ENCODE measurements at places on chromosomes 4 and X. TPM values are rescaled to one million over a fixed set of nuclear protein-coding genes. Genes with fewer than 3 reads are reported as not detected.

GRCh38 chr4:145781351-145781750, 101.4 kb downstream of the C4orf51 start:
- H3K4me1 ChIP-seq: peaks cover 2% of the 10 kb centered on the region
- no peak for DNase-seq
- H3K4me3 ChIP-seq: no peak overlapping the region
- H3K27ac ChIP-seq: peak overlapping the region; percentile 23
- no peaks in the 10 kb centered on the region for H3K36me3 ChIP-seq
- peaks cover 4% of the 10 kb centered on the region for H3K27me3 ChIP-seq

- H3K27me3 ChIP-seq: peaks cover 5% of the 10 kb centered on the region
- H3K4me1 ChIP-seq: no peaks in the 10 kb centered on the region
- no peak overlapping the region for H3K27ac ChIP-seq
Observed at GRCh38 chrX:119273420-119274192, 37.5 kb downstream of the PGRMC1 start.

- no peak overlapping the region for H3K4me3 ChIP-seq
- no peak overlapping the region for H3K27ac ChIP-seq
- no peak for DNase-seq
- H3K4me1 ChIP-seq: no peaks in the 10 kb centered on the region
- peaks cover 4% of the 10 kb centered on the region for H3K27me3 ChIP-seq
- H3K36me3 ChIP-seq: peaks cover 5% of the 10 kb centered on the region
Observed at GRCh38 chr4:123037804-123038203, 115.4 kb upstream of the NUDT6 start.

DNA sequence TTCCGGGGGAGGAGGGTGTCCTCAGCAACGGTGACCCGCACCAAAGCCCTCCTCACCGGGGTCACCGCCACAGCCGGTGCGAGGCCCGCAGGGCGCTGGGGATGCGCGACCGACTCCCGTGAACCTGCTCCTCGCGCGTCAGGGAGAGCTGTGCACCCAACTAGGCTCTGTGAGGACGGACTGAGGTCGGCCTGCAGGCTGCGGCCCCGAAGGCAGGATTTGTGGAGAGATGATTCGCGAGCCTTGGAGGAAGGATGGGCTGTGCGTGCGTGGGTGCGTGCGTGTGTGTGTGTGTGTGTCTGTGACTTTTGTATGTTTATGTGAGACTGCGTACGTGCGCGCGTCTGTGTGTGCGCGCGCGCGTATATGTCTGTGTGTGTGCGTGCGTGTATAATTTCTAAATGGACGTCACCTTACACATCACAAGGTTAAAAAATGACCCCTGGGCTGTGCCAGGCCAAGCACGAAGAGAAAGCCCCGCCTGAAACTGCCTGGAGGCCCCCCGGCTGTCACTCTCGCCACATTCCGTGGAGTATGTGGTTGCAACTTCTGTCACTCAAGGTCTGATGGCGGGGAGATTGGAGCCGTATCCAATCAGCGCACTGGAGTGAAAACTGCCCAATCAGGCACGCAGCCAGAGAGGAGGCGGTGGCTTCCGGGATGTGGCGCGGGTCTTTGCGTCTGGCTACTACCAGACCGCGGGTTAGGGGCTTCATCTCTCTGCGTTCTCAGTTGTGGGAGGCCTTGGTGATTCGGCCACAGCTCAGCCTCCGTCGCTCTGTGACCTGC, at the start of gene ZNF141:
ZNF141 (plus strand) TSS at position 672 of the 789 bp plus-strand sequence. CDS start 170 bp downstream, outside the sequence.
- H3K4me1 ChIP-seq: peaks cover 9% of the 10 kb centered on the region
- peaks cover 15% of the 10 kb centered on the region for H3K36me3 ChIP-seq
- peaks cover 2% of the 10 kb centered on the region for H3K27me3 ChIP-seq

DNA sequence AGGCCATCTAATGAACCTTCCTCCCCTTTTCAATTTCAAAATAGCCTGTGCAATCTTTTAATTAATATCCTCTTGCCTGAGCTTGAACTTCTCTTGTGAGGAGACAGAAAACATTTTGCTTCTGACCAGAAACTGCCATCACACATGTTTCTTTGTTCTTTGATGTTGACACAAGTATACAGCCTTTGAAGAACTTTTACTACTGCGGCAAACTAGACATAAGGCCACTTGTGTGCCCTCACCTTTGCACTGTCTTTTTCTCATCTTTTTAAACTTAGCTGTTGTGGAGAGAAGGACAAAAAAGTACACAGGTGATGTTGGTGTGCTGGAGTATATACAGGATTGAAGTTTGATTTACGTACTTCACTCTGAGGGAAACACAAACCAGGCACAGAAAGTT, 116.3 kb upstream of the C1GALT1C1 start:
- no peaks in the 10 kb centered on the region for H3K36me3 ChIP-seq
- DNase-seq: no peak
- H3K4me1 ChIP-seq: no peaks in the 10 kb centered on the region
- H3K27ac ChIP-seq: no peak overlapping the region
- H3K4me3 ChIP-seq: no peak overlapping the region

- DNase-seq: no peak
- H3K4me1 ChIP-seq: peaks cover 3% of the 10 kb centered on the region
- no peaks in the 10 kb centered on the region for H3K36me3 ChIP-seq
- H3K27me3 ChIP-seq: no peaks in the 10 kb centered on the region
- H3K27ac ChIP-seq: no peak overlapping the region
Observed at GRCh38 chrX:19673375-19674040, 158.2 kb upstream of the MAP3K15 start.

DNA sequence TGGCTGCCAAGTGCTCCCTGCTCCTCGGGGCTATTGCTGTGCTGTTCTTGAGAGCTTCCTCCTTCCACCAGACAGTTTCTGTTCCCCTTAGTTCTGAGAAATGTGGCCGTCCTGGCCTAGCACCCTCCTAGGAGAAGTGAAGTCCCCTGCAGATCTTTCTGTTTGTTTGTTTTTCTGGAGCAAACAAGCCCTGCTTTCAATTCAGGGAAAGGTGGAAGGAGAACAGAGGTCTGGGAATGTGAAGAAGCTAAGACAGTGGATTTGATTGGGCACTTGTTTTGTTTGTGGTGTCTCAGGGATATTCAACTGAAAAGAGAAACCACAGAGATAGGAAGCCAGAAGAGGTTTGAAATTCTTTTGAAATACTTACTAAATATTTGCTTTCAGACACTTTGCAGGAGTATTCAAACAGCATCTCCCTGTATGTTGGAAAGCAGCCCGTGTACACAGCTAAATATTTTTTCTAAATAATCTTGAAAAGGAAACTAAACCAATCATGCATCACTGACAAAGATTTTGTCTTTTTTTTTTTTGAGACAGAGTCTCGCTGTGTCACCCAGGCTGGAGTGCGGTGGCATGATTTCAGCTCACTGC, 36.5 kb upstream of the PPM1K start:
- no peak for DNase-seq
- no peaks in the 10 kb centered on the region for H3K4me1 ChIP-seq
- no peak overlapping the region for H3K4me3 ChIP-seq
- H3K27me3 ChIP-seq: no peaks in the 10 kb centered on the region
- H3K27ac ChIP-seq: no peak overlapping the region

DNA sequence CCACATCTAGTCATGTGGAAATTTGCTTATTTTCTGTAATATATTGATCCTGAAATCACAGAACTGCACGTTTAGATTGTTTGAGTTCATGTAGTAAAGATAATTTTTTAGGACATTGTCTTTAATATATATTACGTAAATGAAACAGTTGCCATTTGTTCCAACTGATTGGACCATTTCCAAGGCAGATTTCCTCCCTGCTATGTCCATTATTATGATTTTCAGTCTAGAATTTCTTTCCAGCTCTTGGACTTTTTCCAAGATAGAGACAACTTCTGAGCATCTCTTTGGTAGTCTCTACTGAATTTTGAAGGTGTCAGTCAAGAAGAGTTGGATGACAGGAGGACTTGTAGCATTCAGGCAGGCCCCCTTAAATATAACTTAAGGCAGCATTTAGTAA, 94.6 kb downstream of the STIM2 start:
- H3K27ac ChIP-seq: no peak overlapping the region
- peaks cover 10% of the 10 kb centered on the region for H3K4me1 ChIP-seq
- no peaks in the 10 kb centered on the region for H3K36me3 ChIP-seq
- H3K27me3 ChIP-seq: no peaks in the 10 kb centered on the region

DNA sequence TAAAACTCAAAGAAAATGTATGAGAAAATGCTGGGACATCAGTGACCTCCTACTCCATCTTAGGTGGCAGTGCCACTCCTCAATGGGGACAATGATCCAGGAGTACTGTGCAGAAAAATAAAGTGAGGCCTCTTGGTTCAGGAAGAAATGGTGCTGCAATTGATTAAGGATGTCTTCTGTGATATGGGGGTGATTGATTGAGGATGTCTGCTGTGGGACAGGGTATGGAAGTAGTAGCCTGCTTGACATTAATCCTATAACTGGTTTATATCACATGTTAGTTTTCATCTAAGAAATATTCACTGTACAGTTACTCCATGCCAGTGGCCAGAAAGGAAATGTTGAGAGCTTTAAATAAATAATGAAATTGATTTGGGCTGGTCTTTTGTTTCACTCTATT, 20.5 kb downstream of the OTOP1 start:
- no peak for DNase-seq
- peaks cover 3% of the 10 kb centered on the region for H3K27me3 ChIP-seq
- no peaks in the 10 kb centered on the region for H3K4me1 ChIP-seq
- H3K4me3 ChIP-seq: no peak overlapping the region
- H3K27ac ChIP-seq: no peak overlapping the region
- H3K36me3 ChIP-seq: no peaks in the 10 kb centered on the region

- no peak overlapping the region for H3K27ac ChIP-seq
- H3K4me3 ChIP-seq: no peak overlapping the region
- H3K27me3 ChIP-seq: no peaks in the 10 kb centered on the region
Observed at GRCh38 chrX:154599531-154599930, 14.6 kb downstream of the CTAG1A start.

Gene RUFY3
- 291 TPM for total RNA-seq

DNA sequence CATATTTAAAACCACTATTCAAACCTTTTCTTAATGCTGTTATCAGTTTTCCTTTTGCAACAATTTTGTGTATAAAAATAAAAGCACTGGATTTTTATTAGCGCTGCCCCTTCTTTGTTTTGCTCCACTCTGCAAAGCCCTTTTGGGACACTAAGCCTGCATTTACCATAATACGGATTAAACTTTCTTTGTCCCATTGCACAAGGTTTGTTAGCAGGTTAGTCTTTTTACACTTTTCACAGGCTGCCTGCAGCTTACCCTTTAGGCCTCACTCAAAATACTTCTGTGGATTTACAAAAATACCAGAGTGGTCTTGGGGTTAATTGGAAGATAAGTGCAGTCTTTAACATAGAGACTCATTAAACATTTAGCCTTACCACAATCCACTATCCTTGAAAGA, 35.7 kb upstream of the MAB21L2 start:
- H3K4me3 ChIP-seq: no peak overlapping the region
- no peaks in the 10 kb centered on the region for H3K27me3 ChIP-seq
- no peaks in the 10 kb centered on the region for H3K36me3 ChIP-seq

DNA sequence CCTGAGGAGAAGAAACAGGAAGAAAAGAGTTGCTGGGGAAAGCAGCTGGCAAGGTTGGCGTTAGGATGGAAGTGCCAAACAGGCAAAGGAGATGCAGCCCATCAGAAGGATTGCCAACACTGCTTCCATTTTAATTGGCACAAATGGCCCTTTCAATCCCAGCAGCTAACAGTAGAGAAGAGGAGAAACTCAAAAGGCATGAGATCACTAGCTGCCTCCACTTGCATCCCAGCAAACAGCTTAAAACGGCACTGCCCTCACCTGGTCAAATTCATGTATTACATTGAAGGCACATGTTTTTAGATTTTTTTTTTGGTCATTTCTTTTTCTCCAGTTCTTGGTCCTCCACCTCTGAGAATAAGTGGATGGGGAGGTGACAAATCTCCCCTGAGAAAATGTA, 14.9 kb upstream of the LOC101059915 start:
- H3K4me1 ChIP-seq: no peaks in the 10 kb centered on the region
- peak; percentile 28 for DNase-seq
- H3K4me3 ChIP-seq: no peak overlapping the region
- H3K36me3 ChIP-seq: no peaks in the 10 kb centered on the region
- H3K27me3 ChIP-seq: no peaks in the 10 kb centered on the region
- no peak overlapping the region for H3K27ac ChIP-seq

DNA sequence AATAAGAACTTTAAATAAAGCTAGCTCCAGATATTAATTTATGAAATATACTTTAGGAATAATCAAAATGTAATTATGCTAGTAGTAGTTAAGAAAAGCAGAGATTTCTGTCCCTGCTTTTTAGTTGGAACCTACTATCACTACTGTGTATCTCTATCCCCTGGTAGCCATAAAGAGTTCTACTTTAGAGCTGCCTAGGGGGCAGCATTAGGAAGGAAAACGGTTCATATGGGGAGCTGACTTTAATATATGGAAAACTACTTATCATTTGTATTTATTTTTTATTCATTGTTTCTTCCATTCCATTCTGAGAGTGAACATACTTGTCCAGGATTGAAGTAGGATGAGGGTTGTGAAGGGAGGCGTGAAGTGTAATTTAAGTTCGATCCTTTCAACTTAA, 40.9 kb downstream of the CPEB2 start:
- no peaks in the 10 kb centered on the region for H3K36me3 ChIP-seq
- no peak overlapping the region for H3K4me3 ChIP-seq
- no peak for DNase-seq

- DNase-seq: peak; percentile 94
- H3K27me3 ChIP-seq: no peaks in the 10 kb centered on the region
- peaks cover 3% of the 10 kb centered on the region for H3K4me1 ChIP-seq
- no peaks in the 10 kb centered on the region for H3K36me3 ChIP-seq
Observed at GRCh38 chr4:162163892-162164759, at the start of gene FSTL5. TSS of gene FSTL5 (minus strand) at chr4:162164000. CDS start at chr4:162111396, 52,604 bp downstream.

DNA sequence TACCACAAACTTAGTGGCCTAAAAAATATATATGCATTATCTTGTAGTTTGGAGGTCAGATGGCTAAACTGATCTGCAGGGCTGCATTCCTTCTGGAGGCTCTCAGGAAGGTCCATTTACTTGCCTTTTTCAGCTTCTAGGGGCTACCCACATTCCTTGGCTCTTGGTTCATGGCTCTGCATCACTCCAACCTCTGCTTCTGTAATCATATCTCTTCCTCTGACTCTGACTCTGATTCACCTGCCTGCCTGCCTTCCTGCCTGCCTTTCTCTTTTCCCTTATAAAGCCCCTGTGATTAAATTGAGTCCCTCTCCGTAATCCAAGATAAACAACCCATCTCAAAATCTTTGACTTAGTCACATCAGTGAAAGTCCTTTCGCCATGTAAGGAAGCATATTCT, 25.0 kb upstream of the FRMPD4 start:
- H3K4me3 ChIP-seq: no peak overlapping the region
- H3K27ac ChIP-seq: no peak overlapping the region
- H3K4me1 ChIP-seq: no peaks in the 10 kb centered on the region

GRCh38 chr4:142265536-142265935, 580.6 kb downstream of the INPP4B start:
- peaks cover 10% of the 10 kb centered on the region for H3K4me1 ChIP-seq
- no peak for DNase-seq
- no peak overlapping the region for H3K4me3 ChIP-seq
- H3K36me3 ChIP-seq: no peaks in the 10 kb centered on the region
